ENCODE measurements at places on chromosomes 3 and 15.

GRCh38 chr15:89442671-89443307 is 53.6 kb downstream of the RHCG start:
- peak; percentile 79 for DNase-seq

- no peak for DNase-seq
Measured at GRCh38 chr15:75036212-75036616, 12.8 kb downstream of the PPCDC start.

- no peak for DNase-seq
Measured at GRCh38 chr15:52133510-52134220, 21.1 kb upstream of the BCL2L10 start.

- no peak for DNase-seq
Measured at GRCh38 chr15:37981775-37982174, 47.3 kb downstream of the TMCO5A start.

- no peak for DNase-seq
Measured at GRCh38 chr3:160454995-160455394, 5.4 kb upstream of the TRIM59 start.

- DNase-seq: peak; percentile 65
Measured at GRCh38 chr3:49906073-49906743, 2.5 kb upstream of the MST1R start.

- no peak for DNase-seq
Measured at GRCh38 chr3:136136454-136136853, 59.7 kb downstream of the MSL2 start.

DNA sequence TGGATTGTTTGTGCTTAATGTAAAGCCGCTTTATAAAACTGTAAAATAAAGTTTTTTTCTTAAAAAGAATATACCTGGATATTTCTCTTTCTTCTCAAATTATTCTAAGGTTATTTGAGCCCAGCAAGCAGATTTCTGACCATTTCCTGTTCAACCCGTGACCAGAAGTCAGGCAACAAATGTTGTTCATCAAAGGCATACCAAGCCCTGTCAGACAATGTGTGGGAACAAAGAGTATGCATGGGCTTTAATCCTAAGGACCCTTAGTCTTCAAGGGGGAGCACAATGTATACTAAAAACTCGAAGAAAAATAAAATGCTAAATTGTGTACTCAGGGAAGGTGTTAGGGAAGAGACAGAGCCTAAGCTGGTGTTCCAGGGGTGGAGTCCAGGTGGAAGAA is 26.6 kb upstream of the PAQR5 start:
- DNase-seq: no peak

- DNase-seq: no peak
Measured at GRCh38 chr15:60000113-60000823, 3.8 kb upstream of the FOXB1 start.

Data from D721Med (cell line).